Endothelial cell of umbilical vein (primary cell): ENCODE measurements at places on chromosomes 6 and 20.

GRCh38 chr6:5731435-5731834, 275.3 kb downstream of the NRN1 start:
- H3K36me3 ChIP-seq, result no peaks in the 10 kb centered on the region
- H3K4me1 ChIP-seq, result peaks cover 11% of the 10 kb centered on the region
- no peak overlapping the region for H3K4me3 ChIP-seq
- H3K27me3 ChIP-seq, result no peaks in the 10 kb centered on the region
- DNase-seq, result no peak

DNA sequence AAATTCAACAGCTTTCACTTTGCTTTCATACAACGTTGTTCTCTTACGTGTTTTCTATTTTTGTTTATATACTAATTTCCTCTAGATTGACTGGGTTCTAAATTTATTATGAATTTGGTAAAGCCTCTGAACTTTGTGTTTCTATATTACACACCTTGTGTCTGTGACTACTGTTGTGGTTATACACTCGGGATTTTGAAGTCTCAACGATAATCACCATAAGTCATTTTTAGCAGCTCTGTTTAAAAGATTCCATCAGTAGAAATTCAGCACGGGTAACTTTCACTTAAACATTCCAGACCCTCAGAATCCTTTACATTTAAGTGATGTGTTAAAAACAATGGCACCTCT, 31.8 kb upstream of the HBS1L start:
- no peak for DNase-seq
- H3K27ac ChIP-seq, result no peak overlapping the region
- peaks cover 32% of the 10 kb centered on the region for H3K27me3 ChIP-seq
- H3K4me1 ChIP-seq, result no peaks in the 10 kb centered on the region

- peak; percentile 89 for DNase-seq
- no peaks in the 10 kb centered on the region for H3K36me3 ChIP-seq
- peaks cover 45% of the 10 kb centered on the region for H3K4me1 ChIP-seq
- no peaks in the 10 kb centered on the region for H3K27me3 ChIP-seq
- no peak overlapping the region for H3K4me3 ChIP-seq
Observed at GRCh38 chr6:43699564-43700186, 12.1 kb upstream of the MRPS18A start.

DNA sequence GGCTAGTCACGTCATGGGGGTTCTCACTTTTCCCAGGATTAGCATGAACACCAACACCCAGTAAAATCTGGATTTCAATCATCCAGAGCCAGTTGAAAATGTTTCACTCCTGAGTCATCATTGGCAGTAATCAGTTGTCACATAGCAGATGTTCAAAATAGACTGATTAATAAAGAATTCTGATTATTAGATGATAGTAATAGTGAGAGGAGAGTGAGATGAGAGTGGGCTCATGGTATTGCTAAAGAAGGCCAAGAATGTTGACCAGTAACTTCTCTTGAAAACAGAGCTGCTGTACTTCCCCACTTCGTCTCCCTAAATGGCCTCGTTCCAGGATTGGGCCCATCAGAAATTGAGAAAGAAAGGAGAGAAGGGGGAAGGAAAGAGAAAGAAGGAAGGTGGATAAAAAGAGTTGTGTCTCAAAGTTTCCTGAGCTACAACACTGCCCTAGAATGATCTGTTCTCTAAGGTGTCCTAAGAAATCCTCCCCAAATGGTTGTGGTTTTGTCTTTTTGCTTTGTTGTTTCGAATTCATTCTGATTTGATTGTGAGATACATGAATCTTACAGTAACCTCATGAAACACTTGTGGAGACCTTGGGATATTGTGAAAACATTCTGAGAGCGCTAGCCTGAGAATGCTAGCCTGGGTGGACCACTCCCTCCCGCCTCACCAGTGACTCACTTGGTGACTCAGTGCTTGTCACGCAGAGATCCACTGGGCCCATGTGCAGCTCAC, 502.2 kb upstream of the JARID2 start:
- H3K27me3 ChIP-seq, result no peaks in the 10 kb centered on the region
- H3K36me3 ChIP-seq, result no peaks in the 10 kb centered on the region
- no peaks in the 10 kb centered on the region for H3K4me1 ChIP-seq

GRCh38 chr6:17725083-17725482, 18.4 kb upstream of the NUP153 start:
- H3K27ac ChIP-seq, result no peak overlapping the region
- peaks cover 7% of the 10 kb centered on the region for H3K4me1 ChIP-seq
- no peaks in the 10 kb centered on the region for H3K27me3 ChIP-seq
- peak; percentile 75 for DNase-seq
- no peak overlapping the region for H3K4me3 ChIP-seq
- no peaks in the 10 kb centered on the region for H3K36me3 ChIP-seq

DNA sequence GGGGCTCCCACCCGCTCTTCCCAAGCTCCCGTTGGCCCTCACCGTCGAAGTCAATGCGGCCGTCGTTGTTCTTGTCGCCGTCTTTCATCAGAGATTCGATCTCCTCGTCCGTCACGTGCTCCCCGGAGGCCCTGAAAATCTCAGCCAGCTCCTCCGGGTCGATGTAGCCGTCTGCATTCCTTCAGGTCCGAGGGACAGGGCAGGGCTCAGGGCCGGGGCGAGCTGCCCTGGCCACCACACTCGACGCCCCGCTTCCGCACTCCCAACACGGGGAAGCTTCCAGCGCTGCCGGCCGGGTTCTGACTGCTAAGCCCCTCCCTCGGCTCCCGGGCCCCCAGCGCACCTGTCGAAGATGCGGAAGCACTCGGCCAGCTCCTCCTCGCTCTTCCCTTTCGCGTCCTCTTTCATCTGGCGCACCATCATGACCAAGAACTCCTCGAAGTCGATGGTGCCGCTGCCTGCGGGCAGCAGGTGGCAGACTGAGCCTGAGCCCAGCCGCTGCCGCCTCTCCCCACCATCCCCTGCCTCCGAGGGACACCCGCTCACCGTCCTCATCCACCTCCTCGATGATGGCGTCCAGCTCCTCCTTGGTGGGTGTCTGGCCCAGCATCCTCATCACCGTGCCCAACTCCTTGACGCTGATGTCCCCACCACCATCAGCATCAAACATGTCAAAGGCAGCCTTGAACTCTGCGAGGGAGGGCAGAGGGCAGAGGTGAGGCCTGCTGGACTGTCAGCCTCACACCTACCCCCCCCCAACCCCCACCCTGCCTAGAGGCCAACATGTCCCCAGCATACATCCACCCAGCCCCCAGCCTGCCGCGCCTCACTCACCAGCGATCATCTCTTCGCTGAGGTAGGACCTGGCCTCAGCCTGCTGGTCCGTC, 2.9 kb downstream of the TNNC2 start:
- no peaks in the 10 kb centered on the region for H3K36me3 ChIP-seq
- peak overlapping the region; percentile 17 for H3K4me3 ChIP-seq
- no peak overlapping the region for H3K27ac ChIP-seq
- peak; percentile 46 for DNase-seq
- peaks cover 16% of the 10 kb centered on the region for H3K27me3 ChIP-seq

- no peaks in the 10 kb centered on the region for H3K36me3 ChIP-seq
- no peak overlapping the region for H3K4me3 ChIP-seq
- no peaks in the 10 kb centered on the region for H3K4me1 ChIP-seq
- no peaks in the 10 kb centered on the region for H3K27me3 ChIP-seq
- DNase-seq, result no peak
- H3K27ac ChIP-seq, result no peak overlapping the region
Observed at GRCh38 chr6:52849137-52849536, 8.5 kb upstream of the GSTA5 start.

DNA sequence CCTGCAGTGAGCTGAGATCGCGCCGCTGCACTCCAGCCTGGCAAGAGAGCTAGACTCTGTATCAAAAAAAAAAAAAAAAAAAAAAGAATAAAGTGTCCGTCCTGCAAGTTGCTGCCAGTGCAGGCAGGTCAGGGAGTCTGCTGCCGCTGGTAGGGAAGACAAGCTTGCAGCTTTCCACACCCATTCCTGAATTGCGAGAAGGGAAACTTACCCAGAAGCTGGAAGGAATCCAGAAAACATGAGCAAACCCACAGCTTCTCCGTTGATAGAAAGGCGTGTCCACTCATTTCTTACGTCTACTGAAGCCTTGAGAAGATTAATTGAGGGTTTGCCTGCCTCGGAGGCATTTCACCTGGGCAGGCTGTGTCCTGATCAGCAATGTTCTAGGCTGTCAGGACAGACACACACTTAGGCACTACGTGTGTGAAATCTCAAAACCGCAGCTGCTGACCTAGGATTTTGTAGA, 61.6 kb upstream of the DSP start:
- no peak overlapping the region for H3K4me3 ChIP-seq
- DNase-seq, result peak; percentile 6
- H3K4me1 ChIP-seq, result no peaks in the 10 kb centered on the region
- no peak overlapping the region for H3K27ac ChIP-seq
- H3K36me3 ChIP-seq, result no peaks in the 10 kb centered on the region

- H3K27ac ChIP-seq, result no peak overlapping the region
- no peaks in the 10 kb centered on the region for H3K27me3 ChIP-seq
- DNase-seq, result no peak
- H3K4me1 ChIP-seq, result peaks cover 4% of the 10 kb centered on the region
- peaks cover 53% of the 10 kb centered on the region for H3K36me3 ChIP-seq
Observed at GRCh38 chr20:32439132-32439829, 81.2 kb downstream of the ASXL1 start.

- H3K27me3 ChIP-seq, result no peaks in the 10 kb centered on the region
- H3K4me3 ChIP-seq, result no peak overlapping the region
- no peak overlapping the region for H3K27ac ChIP-seq
- H3K4me1 ChIP-seq, result no peaks in the 10 kb centered on the region
Observed at GRCh38 chr6:131331873-131332781, 196.9 kb downstream of the AKAP7 start.

GRCh38 chr20:38199501-38200390, 34.7 kb upstream of the TGM2 start:
- H3K36me3 ChIP-seq, result no peaks in the 10 kb centered on the region
- DNase-seq, result no peak
- H3K4me3 ChIP-seq, result no peak overlapping the region
- peaks cover 2% of the 10 kb centered on the region for H3K27me3 ChIP-seq
- no peak overlapping the region for H3K27ac ChIP-seq

DNA sequence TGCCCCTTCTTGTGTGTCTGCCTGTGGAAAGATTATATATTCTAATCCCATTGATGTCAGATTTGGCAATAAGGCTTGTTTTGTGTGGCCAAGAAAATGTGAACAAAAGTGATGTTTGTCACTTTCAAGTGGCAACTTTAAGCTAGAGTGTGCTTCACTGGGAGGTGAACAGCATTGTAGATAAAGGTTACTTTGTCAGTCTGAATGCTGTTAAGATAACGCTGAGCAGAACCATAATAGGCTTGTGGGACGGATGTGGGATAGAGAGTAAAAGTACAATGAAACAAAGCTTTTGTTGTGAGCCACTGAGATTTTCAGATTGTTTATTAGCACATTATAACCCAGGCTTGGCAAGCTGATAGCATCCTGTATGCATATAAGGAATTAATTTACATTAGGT, 303.8 kb upstream of the MAN1A1 start:
- DNase-seq, result no peak
- no peak overlapping the region for H3K4me3 ChIP-seq
- H3K36me3 ChIP-seq, result no peaks in the 10 kb centered on the region
- no peaks in the 10 kb centered on the region for H3K4me1 ChIP-seq
- H3K27me3 ChIP-seq, result no peaks in the 10 kb centered on the region
- no peak overlapping the region for H3K27ac ChIP-seq
